ENCODE measurements at places on chromosomes 16 and 17.

DNA sequence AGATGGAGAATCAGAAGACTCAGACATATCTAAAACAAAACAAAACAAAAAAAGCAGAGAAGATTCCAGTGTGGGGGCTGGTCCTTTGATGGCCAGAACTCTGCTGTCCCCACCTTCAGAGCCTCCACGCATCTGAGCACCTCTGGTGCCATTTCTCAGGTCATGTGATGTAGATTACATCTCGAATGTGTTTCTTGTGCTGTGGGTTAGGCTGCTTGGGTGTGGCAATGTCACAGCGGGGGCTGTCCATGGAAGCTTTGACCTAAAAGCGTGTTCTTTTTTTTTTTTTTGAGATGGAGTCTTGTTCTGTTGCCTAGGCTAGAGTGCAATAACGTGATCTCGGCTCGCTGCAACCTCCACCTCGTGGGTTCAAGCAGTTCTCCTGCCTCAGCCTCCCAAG is 51.2 kb downstream of the PLD6 start:
- no peak for DNase-seq

DNA sequence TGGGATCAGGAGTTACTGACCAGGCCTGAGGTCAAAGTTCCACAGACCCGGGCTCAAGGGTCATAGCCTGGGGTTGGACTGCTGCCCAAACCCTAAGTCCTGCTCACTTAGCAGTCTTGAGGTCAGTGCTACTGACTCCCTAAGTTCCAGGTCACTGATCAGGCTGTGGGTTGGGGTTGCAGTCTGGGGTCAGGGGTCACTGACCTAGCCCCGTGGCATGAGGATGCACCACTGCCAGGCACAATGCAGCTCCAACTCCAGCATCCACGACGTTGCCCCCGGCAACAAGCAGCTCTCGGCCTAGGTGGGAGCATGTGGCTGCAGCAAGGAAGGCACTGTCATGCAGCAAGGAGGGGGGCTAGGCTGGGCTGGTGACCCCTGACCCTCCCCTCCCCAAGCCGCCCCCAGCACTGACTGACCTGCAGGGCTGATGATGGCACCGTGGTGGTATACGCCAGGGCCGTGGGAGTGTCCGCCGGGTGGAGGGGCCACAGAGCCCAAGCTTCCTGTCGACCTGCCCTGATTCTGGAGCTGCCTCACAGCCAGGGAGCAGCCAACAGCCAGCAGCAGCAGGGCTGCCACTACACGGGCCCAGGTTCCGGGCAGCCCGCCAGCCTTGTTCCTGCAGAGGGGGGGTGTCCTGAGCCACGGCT is 1.1 kb downstream of the GGT6 start:
- no peak for DNase-seq

DNA sequence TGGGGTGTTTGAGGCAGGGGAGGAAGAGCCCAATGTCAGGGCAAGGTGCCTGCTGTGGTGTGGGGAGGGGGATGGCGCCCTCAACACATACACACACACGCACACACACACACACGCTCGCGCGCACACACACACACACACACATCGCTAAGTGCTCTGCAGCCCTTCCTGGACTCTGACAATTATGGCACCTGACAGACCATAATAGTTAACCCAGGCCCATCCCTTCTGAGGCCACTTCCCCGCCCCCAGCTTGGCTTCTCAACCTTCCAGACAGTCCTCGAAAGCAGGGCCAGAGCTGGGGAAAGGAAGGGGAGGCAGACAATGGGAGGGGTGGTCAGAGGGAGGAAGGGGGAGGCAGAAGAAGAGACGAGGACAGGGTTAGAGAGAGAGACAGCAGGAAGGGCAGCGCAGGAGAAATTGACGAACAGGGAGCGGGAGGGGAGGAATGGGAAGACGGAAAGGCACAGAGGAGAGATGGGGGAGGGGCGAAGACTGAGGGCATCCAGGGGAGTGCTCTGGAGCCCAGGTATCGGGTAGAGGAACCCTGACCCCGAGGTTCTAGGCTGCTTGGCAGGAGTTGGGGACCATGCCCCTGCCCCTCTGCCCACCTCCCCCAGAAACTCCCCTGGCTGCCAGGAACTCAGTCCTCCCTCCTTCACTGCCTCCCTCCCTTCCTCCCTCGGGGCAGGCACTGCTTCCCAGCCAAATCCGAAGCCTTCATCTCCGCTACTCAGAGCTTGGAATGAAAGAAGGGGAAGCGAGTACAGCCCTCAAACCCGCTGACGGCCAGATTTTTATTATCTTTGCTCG is 4.0 kb downstream of the SRCIN1 start:
- no peak for DNase-seq

DNA sequence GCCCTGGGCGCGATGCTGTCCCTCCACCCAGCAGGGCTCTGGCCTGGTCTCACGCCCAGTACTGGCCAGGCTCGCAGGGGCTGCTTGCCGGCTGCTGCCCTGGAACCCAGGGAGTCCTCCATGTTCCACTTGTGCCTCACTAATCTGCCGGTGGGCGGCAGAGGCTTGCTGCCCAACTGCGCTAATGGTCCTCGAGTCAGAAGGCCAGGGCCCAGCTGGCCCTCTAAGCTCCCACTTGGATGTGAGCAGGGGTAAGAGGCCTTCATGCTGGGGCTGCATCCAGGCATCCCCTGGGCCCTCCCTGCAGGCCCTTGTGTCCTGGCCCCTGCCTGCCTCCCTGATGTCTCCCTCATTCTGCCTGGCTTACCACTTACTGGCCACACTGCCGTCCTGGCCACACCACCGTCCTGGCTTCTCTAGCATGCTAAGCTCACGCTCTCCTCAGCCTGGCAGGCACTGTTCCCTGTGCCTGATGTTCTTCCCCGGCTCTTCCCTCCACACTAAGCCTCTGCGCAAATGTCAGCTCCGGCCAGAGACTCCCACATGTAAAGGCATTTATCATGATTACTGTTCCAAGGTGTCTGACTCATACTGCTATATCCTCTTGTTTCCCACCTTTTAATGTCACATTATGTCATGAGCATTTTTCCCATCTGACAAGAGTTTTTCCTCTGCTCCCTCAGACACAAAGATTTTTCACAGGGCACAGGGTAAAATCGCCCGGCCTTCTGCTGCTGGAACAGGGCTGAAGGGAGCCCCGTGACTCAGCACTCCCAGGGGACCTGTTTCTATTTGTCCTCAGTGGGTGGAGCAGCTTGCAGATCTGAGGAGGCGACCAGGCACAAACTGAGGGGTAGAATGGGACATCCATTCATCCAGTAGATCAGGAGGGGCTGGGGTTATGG is 15.9 kb downstream of the B9D1 start:
- no peak for DNase-seq

DNA sequence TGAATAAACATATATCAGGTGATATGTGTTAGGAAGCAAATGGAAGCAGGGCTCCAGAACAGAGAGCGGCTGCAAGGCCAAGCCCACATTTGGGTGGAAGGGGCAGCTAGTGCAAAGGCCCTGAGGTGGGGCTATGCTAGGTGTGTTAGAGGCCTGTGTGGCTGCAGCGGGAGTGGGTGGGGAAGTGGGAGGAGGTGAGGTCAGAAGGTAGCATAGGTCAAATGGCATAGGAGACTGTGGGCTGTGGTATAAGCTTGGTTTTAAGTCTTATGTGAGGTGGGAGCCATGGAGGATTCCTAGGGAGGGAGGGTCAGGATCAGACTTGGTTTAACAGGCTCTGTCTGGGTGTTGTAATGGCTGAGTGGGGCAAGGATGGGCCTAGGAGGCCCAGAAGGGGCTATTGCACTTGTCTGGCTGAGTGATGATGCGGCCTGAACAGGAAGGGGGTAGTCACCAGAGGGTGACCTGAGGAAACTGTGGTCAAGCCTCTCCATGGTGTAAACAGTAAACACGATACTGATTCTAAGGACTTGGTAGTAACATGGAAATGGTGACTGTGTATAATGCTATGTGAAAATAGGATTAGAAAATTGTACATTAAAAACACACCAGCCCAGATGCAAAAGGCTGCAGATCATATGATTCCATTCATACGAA is 31.1 kb downstream of the RAI1 start:
- no peak for DNase-seq

GRCh38 chr16:5488581-5488980 is 391.0 kb upstream of the EEF2KMT start:
- no peak for DNase-seq

- DNase-seq: no peak
Observed at GRCh38 chr17:30576326-30576861, 99.2 kb downstream of the GOSR1 start.

DNA sequence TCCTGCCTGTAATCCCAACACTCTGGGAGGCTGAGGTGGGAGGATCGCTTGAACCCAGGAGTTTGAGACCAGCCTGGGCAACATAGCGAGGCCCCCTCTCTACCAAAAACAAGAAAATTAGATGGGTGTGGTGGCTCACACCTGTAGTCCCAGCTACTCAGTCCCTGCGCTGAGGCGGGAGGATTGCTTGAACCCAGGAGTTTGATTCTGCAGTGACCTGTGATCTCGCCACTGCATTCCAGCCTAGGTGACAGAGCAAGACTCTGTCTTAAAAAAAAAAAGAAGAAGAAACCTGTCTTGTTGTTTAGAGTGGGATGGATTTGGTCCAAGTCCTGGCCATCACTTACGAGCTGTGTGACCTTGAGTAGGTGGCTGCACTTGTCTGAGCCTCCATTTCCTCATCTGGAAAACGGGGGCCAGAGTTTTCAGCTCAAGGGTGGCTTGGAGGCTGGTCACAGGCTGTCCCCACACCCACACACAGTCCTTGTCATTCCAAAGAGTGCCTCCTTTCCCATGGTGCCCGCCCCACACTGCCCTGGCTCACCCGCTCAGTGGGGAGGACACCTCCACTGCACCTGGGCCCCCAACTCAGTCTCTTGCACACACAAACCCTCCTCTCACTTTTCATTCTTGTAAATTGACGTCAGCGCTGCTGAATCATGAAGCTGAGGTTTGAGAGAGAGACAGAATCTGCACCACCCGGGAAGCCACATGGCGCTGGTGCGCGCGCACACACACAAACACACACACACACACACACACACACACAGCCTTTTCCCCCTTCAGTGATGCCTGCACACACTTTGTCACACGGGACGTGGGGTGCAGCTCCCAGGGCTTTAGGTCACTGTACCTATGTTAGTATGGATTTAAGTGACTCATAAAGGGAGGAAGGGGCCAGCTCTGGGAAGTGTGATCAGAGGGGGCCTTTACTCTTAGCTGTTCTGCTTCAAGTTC is 4.2 kb downstream of the SOCS1 start:
- no peak for DNase-seq

DNA sequence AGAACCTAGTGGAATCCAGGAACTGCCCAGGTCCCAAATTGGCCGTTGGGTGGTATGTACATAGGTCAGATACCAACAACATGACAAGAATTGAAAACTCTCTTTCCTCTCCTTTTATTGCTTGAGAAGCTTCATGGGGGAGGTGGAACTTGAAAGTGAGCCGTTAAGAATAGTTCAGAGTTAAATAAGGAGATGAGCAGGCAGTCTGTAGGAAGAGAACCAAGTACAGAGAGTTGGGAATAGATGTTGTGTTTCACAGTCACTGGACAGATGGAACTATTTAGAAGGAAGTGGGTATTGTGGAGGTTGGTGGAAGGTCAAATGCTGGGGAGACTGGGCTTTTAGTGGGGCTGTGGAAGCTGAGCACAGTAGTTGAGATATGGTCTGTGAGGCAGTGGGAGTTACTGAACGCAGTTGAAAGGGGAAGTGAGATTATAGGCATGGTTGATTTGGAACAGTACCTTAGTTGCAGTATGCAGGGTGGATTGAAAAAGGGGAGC is 26.4 kb downstream of the ARHGAP44 start:
- DNase-seq: no peak

GRCh38 chr16:8625491-8626087 is 4.1 kb downstream of the METTL22 start:
- no peak for DNase-seq

DNA sequence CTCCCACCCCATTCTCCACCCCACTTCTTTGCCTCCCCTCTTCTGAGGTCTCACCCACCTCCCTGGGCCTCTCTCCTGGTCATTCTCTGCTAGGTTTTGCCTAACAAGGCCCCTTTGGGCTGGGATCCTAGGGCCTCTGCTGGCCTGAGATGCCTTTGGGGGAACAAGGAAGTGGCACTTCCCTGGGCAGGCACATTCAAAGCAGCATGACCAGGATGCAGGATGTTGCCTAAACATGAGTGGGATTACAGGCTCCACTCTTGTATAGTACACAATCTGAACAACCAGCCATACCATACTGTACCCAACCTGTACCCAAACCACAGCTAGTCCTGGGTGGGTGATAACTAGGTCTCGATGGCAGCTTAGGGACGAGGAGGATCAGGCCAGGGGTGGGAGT is 9.0 kb downstream of the GALK1 start:
- DNase-seq: no peak

- peak; percentile 50 for DNase-seq
Observed at GRCh38 chr16:77171745-77172635, 19.0 kb upstream of the MON1B start.

- DNase-seq: peak; percentile 45
Observed at GRCh38 chr17:58083491-58084316, 485 bp downstream of the DYNLL2 start.

DNA sequence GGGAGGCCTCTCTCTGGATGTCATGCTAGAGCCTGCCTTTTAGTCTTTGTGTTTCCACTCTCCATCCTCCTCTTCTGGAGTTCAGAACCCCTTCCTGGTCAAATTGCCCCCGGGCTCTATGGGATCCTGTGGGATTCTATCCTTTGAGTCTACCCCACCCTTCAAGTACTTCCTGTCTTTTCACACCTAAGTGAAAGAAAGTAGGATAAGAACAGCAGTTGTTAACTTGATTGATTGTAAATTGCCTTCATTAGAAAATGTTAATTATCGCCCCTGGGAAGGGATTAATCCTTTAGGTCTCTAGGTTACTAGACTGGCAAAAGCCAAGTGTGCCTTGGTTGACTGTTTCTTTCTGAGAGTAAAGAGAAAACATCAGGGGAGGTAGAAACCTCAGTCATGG is 30.1 kb downstream of the PRKCB start:
- DNase-seq: no peak

GRCh38 chr17:64698725-64699124 is 36.6 kb upstream of the SMURF2 start:
- DNase-seq: no peak

DNA sequence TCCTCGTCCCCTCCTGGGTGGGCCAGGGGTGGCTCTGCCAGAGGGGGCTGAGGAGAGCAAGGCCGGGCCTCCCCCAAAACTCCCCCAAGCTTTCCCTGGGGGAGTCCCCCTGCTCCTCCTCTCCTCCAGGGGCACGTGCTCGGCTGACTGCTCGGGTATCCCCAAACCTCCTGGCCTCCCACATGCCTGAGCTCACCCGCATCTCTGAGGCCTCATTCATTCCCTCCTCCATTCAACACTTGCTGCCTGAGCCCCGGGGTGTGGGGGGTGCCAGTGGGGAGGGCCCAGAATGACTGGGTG is 83.1 kb downstream of the RTN4RL1 start:
- no peak for DNase-seq

DNA sequence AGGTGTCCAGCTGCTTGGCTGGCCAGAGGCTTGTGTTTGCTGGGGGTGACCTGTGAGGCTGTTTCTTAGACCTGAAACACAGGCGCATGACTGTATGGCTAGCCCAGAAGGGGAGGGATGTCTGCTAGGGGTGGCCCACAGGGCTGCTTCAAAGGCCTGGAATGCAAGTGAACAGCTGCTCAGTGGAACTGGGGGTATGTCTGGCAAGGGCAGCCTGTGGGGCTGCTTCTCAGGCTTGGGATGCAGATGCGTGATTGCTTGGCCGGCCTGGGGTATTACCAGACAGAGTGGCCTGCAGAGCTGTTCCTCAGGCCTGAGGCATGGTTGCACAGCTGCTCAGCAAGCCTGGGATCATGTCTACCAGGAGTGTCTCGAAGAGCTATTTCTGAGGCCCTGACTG is 20.5 kb downstream of the TANC2 start:
- no peak for DNase-seq

GRCh38 chr17:44589316-44590071 is 32.2 kb downstream of the FZD2 start:
- no peak for DNase-seq

Measured in LoVo (cell line).